ENCODE measurements at places on chromosomes 6 and 20.

GRCh38 chr6:12277386-12277785 is 12.8 kb upstream of the EDN1 start:
- DNase-seq, result no peak

- DNase-seq, result no peak
Observed at GRCh38 chr6:42078386-42078785, 28.1 kb downstream of the TAF8 start.

- DNase-seq, result no peak
Observed at GRCh38 chr20:24665741-24666191, 196.3 kb downstream of the SYNDIG1 start.

DNA sequence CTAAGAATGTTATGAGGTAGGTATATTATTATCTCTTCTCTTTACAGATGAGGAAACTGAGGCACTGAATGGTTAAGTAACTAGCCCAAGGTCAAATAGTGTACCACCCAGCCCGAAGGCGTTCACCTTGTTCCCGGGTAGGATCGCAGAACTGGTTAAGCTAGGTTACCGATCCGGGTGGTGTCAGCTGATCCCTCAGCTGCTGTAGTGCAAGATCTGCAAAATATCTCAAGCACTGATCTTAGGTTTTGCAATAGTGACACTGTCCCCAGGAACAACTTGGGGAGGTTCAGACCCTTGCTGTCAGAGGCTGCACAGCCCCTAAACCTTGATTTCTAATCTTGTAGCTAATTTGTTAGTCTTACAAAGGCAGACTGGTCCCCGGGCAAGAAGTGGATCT is 28.1 kb downstream of the SLC52A3 start:
- DNase-seq, result no peak
